ENCODE measurements at places on chromosomes 3 and 15.

- no peak for DNase-seq
Observed at GRCh38 chr3:78406396-78406795, 1361.4 kb downstream of the ROBO1 start.

DNA sequence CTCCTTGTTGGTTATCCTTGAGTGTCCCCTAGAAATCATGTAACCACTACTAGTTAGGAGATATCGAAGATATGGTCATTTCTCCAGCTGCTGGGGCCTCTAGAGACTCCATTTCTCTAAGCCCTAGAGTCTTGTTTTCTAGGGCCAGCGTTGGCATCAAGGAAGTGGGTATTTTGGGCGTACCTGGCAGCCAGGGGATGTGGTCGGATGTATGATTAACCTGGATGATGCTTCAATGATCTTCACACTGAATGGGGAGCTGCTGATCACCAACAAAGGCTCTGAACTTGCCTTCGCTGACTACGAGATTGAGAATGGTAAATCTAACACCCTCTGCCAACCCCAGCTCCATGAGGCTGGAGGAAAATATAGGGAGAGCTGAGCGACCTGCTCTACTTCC lies 325.5 kb downstream of the RYR3 start:
- DNase-seq: no peak

GRCh38 chr3:133292296-133292695 lies 107.6 kb upstream of the BFSP2 start:
- no peak for DNase-seq

DNA sequence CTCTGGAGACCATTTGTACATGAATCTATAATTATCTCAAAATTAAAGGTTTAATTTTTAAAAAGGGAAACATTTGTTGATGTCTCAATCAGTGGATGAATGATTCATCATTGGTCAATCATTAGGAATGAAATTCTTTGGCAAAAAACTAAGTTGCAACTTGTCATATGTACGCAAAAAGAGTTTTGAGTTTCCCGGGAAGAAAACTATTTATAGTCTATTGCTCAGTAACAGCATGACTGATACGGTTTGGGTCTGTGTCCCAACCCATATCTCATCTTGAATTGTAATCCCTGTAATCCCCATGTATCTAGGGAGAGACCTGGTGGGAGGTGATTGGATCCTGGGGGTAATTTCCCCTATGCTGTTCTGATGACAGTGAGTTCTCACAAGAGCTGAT lies 765.8 kb upstream of the ROBO1 start:
- DNase-seq: no peak

DNA sequence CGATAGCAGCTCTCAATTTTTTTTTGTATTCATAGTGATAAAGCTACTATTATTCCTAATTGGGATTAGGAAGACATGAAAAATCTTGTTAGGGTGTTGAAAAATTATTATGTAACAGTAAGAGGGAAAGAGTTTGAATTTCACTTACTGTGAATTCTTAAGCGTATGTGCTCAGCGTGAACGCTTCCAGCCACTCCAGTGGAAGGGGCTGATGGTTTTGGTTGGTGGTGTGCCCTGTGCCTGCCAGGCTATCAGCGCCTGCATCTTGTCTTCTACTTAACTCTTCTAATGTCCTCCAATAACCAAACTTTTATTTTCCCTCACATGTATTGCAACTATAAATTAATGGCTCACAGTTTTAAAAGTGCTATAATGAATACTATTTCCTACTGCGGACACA lies 22.5 kb downstream of the CDIN1 start:
- no peak for DNase-seq

Measured in NCI-H2107 (cell line).